ENCODE measurements at places on chromosomes 4 and X.

GRCh38 chrX:29297171-29297800 is 710.0 kb downstream of the IL1RAPL1 start:
- DNase-seq = no peak

DNA sequence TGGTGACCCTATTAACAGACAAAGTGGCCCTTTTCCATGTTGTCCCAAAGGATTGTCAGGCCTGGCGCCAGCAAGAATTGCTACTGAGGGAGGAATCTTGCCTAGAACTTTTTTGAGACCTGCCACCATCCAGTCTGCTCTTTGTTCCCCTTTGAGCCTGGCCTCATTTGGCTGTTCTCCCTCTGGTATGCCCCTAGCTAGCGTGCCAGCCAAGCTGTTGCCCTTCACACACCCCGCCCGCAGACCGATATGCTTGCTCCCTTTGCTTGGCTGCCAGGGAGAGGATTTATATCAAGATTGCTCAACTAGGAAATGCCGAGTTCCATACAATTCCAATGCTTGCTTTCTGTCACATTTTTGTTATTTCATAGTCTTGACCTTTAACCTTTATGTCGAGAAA is 24.4 kb downstream of the IGSF1 start:
- no peak for DNase-seq

GRCh38 chr4:81605271-81605670 is 133.6 kb upstream of the RASGEF1B start:
- DNase-seq = no peak

- no peak for DNase-seq
Observed at GRCh38 chr4:70946939-70947338, 44.8 kb downstream of the MOB1B start.

DNA sequence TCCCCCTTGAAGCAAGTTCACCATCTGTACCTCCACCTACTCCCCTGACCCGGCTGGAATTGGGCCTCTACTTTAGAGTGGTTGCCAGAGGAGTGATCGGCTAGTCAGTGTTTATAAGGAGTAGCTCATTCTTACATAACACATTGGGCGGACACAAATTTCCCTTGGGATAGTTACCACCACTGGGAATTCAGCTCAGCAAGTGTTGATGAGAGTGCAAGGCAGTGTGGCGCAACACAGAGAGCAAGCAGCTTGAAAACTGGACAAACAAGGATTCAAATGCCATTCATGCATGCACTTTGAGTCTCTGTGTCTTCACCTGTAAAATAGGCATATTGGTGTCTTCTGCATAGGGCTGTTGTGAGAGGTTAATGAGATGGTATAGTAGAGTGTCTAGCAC is 92.7 kb downstream of the STK32B start:
- no peak for DNase-seq

All from hematopoietic multipotent progenitor cell treated with erythropoietin and hydrocortisone succinate and interleukin-3 and kit ligand, for 17 days (in vitro differentiated cells).